Mononuclear cell (primary cell): ENCODE measurements at places on chromosomes 5 and 9. TPM values are rescaled to one million over a fixed set of nuclear protein-coding genes. Genes with fewer than 3 reads are reported as not detected.

Gene SIGMAR1
- 15.6 TPM for total RNA-seq

Gene PITX1
- not detected for total RNA-seq

Gene MYMK
- total RNA-seq: not detected

Gene NUTM2G
- not detected for total RNA-seq

Gene PHF24
- total RNA-seq: not detected

Gene NXNL2
- not detected for total RNA-seq

Gene TPD52L3
- not detected for total RNA-seq

Gene PCDHA1
- not detected for total RNA-seq

Gene SV2C
- total RNA-seq: under 0.01 TPM

Gene ECM2
- total RNA-seq: 0.31 TPM

Gene COL27A1
- total RNA-seq: 0.21 TPM

Gene PLPPR1
- not detected for total RNA-seq

Gene LRRC26
- 0.21 TPM for total RNA-seq

Gene KIF4B
- not detected for total RNA-seq

Gene FCN1
- 1,156 TPM for total RNA-seq

Gene CTXN3
- total RNA-seq: not detected

Gene DMRTA1
- under 0.01 TPM for total RNA-seq

Gene PAEP
- total RNA-seq: not detected

Gene ZNF366
- total RNA-seq: 0.10 TPM

Gene MACROH2A1
- 337 TPM for total RNA-seq

Gene B4GALT1
- 62.5 TPM for total RNA-seq

Gene BAAT
- 0.10 TPM for total RNA-seq

Gene HAVCR1
- 1.3 TPM for total RNA-seq

Gene CCL21
- not detected for total RNA-seq

Gene SLC45A2
- under 0.01 TPM for total RNA-seq

Gene ORM2
- total RNA-seq: not detected

Gene FCN2
- total RNA-seq: not detected

Gene SLC28A3
- 0.10 TPM for total RNA-seq

Gene TIGD6
- total RNA-seq: 2.1 TPM

Gene GLIPR2
- 86.0 TPM for total RNA-seq

Gene MCC
- total RNA-seq: 1.0 TPM

Gene ZNF454
- total RNA-seq: not detected

Gene SH3TC2
- total RNA-seq: 3.7 TPM

Gene EQTN
- not detected for total RNA-seq

Gene ZDHHC12
- 19.6 TPM for total RNA-seq

Gene GPRIN1
- total RNA-seq: 0.94 TPM

Gene OTP
- not detected for total RNA-seq

Gene LTC4S
- total RNA-seq: 2.5 TPM

Gene SARDH
- total RNA-seq: 4.7 TPM

Gene FOXI1
- 0.10 TPM for total RNA-seq

Gene FOXE1
- total RNA-seq: not detected

Gene SOWAHA
- not detected for total RNA-seq

Gene GNE
- total RNA-seq: 31.8 TPM

Gene GAS1
- 0.63 TPM for total RNA-seq

Gene MYOT
- total RNA-seq: not detected

Gene GPR151
- not detected for total RNA-seq
